ENCODE measurements at places on chromosomes 2 and 18.

DNA sequence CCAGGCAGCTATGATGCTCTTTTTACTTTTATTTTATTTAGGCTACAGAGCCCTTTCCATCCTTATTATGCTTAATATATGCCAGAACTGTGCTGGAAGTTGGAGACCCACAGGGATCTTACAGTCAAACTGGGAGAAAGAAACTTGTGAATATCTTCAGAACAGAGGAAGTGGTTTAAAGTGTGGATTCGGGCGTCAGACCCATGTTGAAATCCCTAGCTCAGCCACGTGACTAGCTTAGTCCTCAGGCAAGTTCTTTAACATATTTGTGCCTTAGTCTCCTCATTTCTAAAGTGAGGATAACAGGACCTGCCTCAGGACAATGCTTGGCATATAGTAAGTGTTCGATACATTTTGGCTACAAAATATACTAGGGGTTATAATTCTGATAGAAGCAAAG is 59.1 kb downstream of the MAP3K20 start:
- DNase-seq = no peak

DNA sequence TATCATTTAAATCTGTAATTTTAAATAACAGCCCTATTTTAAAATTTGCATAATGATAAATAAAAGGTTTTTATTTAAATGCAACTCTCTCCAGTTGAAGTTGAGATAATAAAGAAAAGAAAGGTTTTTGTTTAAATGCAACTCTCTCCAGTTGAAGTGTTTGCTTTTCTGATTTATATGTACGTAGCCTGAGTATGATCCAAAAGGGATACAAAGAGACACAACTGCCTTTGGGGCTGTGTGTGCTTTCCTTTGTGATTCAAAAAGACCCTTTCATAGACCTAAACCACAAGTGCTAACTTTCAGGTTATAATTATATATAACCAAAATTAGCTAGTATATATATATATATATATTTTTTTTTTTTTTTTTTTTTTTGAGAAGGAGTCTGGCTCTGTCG is 76.2 kb upstream of the MFF start:
- DNase-seq = no peak

GRCh38 chr2:178229927-178230326 is 35.6 kb downstream of the OSBPL6 start:
- DNase-seq = no peak

- no peak for DNase-seq
Measured at GRCh38 chr18:54405290-54405689, 47.6 kb downstream of the C18orf54 start.
